Glutamatergic neuron (in vitro differentiated cells): ENCODE measurements at places on chromosomes 1 and 21.

DNA sequence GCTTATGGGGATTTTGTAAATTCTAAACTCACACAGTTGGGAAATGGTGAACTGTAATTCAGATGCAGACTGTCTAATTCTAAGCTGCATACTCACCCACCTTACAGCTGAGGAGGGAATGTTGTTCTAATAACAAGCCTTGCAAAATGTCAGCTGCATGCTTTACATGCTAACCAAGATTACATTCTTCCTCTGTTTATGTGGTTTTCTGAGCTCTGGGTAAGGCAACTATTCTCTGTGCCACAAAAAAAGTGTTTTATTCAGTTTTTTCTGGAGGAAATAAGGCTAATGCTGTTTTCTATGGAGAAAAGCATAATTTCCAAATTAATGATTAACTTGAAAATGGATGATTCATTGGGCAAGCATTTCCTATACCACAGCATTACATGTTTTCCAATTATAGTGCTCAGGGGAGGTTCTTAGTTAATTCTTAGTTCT, 64.9 kb downstream of the RGS13 start:
- DNase-seq: no peak

DNA sequence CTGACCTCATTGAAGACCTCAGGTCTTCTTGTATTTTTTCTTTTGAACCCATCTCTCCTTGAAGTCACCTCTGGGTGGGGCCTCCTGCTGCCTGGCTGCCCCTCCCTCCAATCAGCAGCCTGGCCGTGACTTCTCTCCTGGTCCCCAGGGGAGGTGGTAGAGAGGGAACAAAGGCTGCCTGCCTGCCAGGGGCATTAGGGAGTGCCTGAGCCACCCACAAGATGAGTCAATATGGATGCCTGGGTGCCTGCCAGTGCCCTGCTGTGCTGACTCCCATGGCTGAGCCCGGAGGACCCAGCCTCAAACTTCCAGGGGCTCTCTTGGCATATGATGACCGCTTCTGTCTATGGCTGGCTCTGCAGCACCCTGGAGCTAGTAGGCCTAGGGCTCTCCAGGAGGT, 5.3 kb upstream of the CDCP2 start:
- DNase-seq: no peak

DNA sequence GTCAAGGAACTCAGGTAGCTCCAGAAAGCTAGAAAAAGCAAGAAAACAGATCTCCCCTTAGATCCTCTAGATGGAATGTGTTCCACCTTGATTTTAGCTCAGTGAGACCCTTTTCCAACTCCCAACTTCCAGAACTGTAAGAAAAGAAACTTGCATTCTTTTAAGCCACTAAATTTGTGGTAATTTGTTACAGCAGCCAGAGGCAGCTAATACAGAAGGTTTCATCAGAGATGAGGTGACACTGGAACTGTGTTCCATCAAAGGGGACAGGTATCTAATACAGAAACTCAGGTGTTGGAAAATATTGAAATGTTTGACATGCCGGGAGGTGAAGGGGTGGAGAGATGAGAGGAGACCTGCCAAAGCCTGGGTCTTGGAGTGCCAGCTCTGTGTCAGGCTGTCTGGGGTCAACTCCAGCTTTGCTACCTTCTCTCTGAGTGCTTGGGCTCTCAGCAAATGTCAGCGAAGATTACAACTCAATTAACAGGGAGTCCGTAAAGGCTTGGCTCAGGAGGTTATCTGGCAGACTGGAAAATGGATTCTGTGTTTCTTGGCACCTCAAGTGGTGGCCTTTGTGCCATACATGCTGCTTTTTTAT, 71.3 kb downstream of the PLPP3 start:
- DNase-seq: no peak

DNA sequence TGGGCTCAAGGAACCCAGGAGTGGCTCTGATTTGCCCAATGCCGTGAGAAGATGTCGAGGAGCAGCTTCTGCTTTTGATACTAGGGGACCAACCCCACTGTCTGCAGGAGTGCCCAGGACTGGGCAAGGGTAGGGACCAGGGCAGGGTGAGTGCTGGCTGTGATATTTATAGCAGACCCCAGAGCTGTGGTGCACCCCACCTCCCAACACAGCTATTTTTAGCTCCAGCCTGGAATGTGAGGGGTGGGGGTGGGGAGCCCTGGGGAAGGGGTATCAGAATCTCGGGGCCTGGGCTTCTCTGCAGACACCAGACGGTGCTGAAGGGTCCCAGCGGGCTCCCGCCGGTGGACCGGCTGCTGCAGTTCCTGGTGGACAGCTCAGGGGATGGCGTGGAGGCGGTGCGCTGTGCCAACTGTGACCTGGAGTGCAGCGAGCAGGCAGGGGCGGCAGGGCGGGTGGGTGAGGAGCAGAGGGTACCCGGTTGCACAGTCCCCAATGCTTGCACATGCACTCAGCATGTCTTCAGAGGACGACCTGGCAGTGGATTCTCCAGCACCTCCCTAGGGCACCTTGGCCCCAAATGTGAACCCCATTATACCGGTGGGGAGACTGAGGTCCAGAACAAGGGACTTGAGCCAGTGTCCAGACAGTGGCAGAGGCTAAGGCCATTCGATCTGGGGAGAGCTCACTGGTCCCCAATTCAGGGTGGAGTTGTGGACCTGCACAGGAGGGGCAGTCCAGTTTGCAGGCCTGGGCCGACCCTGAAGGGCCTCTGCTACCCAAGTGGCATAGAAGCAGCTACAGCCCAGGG, 1.4 kb downstream of the RNF207 start:
- DNase-seq: no peak

GRCh38 chr1:220527279-220527907, 543 bp upstream of the MARK1 start:
- peak; percentile 36 for DNase-seq

DNA sequence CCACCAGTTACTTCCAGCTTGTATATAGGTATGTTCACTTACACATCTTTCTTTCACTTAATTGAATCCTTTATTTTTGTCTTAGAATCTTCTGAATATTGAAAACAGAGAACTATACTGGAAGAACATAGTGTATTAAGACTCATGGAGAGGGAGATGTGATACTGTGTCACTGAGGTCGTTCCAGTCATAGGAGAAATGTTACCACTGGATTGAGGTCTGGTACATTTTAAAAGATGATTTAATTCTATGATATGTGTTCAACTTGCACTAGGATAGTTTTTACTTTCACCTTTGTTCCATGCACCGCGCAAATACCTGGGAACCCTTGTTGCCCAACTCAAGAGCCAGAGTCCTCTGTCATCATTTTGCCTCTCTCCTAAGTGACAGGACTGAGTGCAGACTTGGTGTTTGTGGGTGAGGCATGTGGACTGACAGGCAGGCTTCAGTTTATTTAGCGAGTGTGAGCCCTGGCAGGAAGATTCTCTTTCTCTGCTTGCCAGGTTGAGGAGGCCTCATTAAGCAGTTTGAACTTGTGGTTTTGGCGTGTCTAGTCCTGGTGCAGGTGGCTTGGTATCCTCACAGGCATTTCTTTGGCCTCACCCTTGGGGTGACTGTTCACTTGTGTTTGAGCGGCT, 63.7 kb downstream of the DYRK1A start:
- no peak for DNase-seq

DNA sequence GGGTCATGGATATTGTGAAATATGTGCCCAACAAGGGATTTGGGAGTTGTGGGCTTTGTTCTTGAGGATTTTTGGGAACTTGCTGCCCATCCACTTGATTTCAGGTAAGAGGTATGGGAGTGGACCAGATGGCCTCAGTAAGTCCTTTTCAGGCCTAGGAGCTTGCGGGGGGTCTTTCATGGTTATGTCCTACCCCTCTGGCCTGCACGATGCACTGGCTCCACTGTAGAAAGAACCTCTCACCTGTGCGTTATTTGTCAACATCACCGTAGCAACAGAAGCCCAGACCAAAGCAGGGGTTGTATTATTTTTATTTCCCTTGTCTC, 8.6 kb downstream of the RIIAD1 start:
- no peak for DNase-seq

GRCh38 chr1:58695206-58695605, 4.7 kb downstream of the MYSM1 start:
- no peak for DNase-seq

DNA sequence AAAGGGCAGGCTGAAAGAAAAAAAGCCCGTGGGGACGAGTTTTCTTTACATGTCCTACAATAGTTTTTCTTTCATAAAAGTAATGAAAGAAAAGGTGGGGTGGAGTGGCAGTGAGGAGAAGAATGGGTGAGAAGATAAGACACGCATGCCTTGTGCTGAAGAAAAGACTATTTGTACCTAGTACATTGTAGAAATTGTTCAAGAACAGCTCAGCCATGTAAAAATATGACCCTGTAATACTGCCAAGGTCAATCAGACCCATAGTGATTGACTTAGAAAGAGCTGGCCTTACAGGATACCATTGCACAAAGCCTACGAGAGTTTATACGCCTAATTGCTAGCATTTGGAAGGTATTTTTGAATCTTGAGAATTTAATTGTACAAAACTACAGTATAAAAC, 126.0 kb upstream of the NRIP1 start:
- DNase-seq: no peak

DNA sequence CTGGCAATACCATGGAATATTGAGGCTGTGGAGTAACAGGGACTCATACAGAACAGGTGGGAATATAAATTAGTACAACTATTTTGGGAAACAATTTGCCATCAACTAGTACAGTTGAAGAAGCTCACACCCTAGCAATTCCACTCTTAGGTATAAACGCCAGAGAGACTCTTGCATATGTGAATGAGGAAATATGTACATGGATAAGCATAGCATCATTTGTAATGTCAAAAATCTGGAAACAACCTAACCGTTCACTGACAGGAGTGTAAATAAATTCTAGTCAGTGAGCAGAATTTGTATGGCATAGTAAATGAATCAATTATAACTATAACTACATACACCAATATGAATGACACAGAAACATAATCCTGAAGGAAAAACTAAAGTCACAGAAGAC, 83.7 kb downstream of the RAB3GAP2 start:
- no peak for DNase-seq

DNA sequence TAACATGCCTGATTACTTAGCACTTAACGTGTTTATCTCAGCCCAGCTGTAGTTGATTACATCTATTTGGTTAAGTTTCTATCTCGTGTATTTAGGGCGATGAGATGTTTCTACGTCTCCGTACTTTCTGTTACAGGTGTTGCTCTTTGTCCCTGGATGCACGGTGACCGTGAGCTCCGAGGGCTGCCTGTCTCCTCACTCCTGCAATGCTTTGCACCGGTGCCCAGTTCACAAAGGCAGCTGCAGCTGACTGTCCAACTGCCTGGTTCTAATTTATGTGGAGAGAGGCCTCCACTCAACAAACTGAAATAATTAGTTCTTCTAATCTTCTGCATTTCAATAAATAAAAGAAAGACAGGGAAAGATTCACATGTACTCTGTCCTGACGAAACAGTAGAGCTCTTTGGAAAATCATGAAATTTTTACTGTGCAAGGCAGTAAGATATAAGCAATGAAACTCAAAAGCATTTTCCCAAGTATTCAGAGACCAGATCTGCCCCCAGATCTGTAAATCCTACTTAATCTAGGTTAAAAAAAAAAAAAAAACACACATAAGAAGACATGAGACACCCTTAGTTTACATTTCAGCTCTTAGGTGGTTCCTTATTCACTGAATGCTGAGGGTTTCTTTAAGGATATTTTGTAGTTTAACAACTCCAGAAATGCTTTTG, 108.2 kb downstream of the TGFBR3 start:
- DNase-seq: no peak

DNA sequence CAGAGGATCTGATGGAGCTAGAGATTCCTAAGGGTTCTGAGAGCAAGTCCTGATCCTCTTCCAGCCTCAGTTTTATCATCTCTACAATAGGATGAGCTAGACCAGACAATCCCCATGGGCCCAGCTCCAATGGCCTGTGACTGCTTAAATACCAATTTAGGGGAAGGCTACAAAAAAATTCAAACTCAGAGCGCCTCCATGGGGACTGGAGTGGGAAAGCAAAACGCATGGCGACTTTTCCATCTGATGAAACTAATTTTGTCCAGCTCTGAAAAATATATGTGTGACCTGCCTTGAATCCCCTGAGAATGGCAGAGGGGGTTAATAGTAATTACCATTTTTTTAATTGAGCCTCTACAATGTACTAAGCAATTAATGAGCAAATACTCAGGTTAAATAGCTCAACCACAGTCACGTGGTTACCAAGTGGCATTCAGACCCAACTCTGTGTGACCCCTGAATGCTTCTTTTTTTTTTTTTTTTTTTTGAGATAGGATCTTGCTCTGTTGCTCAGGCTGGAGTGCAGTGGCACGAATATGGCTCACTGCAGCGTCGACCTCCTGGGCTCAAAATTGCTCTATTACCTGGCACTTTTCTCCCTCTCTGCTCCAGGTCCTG, 8.4 kb downstream of the EXTL1 start:
- DNase-seq: no peak

GRCh38 chr1:159076438-159077119, at the start of gene AIM2:
AIM2 (minus strand) TSS chr1:159076766; CDS start chr1:159073499, 3,267 bp downstream.
- DNase-seq: no peak

DNA sequence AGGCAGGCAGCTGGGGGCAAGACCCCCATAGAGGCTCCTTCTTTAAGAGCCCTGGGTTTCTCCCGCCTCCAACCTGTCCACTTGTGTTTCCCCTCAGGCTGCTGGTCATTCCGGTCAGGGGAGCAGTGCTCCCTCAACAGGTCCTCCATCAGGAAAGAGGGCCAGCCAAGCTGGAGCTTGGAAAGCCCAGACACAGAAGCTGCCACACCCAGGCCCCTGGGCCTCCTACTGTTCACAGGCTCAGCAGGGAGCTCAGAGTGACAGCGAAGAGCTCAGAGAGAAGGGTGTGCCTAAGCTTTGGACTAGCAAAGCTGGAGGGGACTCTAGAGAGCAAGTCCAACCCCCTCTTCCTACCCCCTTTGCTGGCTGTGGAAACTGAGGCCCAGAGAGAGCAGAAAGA, 10.3 kb upstream of the CDCP2 start:
- no peak for DNase-seq

DNA sequence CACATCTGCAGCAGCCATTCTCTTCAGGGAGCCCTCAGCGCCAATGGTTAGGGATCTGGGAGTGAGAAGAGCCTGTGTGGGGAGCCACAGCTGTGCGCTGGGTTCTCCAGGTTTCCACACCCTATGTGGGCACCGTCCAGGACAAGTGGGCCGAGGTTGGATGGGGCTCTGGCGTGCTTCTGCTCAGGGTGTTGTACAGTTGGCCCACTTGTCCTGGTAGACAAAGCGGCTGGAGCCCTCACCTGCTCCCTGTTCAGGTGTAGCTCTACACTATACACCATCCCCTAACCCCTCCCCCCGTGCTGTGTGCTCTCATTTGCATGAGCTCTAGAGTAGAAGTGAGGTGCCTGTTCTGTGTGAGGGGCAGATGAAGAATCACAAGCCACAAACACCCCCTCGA, 12.2 kb downstream of the SH3BP5L start:
- no peak for DNase-seq

GRCh38 chr1:19165501-19165900, 44.6 kb downstream of the UBR4 start:
- no peak for DNase-seq

- DNase-seq: no peak
Measured at GRCh38 chr1:54497338-54497737, 50.7 kb upstream of the ACOT11 start.

GRCh38 chr1:78834201-78834741, 172.3 kb downstream of the ADGRL4 start:
- no peak for DNase-seq

DNA sequence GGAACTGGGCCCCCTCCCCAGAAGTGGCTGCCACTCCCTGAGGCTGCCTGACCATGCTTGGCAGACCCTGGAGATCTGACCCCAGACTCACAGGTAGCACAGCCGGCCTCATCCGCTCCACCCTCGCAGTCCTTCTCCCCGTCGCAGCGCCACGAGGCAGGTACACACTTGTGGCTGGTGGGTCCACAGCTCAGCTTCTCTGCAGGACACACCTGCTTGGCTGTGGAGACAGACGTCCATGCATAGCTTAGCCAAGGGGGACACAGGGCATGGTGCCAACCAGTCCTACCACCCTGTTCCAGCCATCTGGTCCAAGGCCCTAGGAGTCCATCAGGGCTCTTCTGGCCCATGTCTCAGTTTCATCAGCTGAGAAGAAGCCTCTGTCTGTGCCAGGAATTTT, 42.2 kb upstream of the MAGOH start:
- no peak for DNase-seq
